ENCODE measurements at places on chromosomes 4 and X.

GRCh38 chr4:15690020-15690809 lies 8.6 kb downstream of the FAM200B start:
- no peak for DNase-seq

DNA sequence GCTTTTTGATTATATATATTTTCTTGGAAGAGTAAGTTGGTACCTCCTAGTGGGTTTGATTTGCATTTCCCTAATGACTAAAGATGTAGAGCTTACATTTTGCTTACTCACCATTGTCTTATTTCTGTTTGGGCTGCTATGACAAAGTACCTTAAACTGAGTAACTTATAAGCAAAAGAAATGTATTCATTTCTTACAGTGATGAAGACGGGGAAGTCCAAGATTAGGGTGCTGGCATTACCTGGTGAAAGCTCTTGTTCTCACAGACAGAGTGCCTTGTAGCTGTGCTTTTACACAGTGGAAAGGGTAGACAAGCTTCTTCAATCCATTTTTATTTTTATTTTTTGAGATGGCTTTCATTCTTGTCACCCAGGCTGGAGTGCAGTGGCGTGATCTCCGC lies 229.2 kb upstream of the AGA start:
- no peak for DNase-seq

GRCh38 chr4:1872870-1873269 lies 1.7 kb downstream of the NSD2 start:
- DNase-seq: no peak

- DNase-seq: no peak
Observed at GRCh38 chr4:175071123-175071522, 153.0 kb downstream of the ADAM29 start.

GRCh38 chr4:125283707-125284279 lies 31.0 kb upstream of the FAT4 start:
- DNase-seq: no peak

DNA sequence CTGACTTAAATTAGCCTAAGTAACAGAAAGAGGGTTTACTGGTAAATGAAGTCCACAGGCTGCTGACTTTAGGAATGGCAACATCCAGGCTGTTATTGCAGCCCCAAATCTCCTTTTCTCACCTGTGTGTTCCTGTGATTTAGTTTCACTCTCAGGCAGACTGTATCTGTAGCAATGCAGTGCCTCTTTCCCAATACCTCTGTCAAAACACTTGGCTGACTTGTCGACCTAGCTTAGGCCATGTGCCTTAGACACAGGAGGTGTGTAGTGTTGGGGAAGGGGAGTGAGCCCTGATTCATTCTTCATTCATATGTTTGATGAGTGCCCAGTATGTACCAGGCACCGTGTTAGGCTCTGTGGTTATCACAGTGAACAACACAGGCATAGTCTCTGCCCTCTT lies 46.9 kb downstream of the JADE3 start:
- DNase-seq: no peak

- DNase-seq: no peak
Observed at GRCh38 chr4:76301068-76301774, 5.3 kb upstream of the STBD1 start.

DNA sequence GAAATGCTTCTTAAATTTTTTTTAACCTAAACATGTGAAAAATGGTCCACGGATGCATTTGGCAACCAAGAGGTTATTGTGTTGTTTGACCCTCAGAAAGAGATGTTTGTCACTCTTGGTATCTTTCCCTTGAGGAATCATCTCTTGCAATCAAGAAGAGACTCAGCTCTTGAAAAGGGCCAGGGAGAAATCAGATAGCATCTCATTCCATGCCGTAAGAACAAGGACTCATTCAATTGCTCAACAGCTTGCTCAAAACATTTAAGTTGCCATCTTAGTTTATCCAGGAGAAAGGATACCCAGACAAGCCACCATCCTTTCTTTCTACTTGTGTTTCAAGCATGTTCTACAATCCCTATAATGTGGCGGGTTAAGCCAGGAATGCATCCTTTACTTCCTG lies 209.5 kb upstream of the LNX1 start:
- no peak for DNase-seq

GRCh38 chr4:52110171-52110570 lies 59.1 kb downstream of the SPATA18 start:
- DNase-seq: no peak

GRCh38 chr4:136088211-136088867 lies 1444.0 kb downstream of the PCDH18 start:
- no peak for DNase-seq
